ENCODE measurements at places on chromosomes 6 and 20.

DNA sequence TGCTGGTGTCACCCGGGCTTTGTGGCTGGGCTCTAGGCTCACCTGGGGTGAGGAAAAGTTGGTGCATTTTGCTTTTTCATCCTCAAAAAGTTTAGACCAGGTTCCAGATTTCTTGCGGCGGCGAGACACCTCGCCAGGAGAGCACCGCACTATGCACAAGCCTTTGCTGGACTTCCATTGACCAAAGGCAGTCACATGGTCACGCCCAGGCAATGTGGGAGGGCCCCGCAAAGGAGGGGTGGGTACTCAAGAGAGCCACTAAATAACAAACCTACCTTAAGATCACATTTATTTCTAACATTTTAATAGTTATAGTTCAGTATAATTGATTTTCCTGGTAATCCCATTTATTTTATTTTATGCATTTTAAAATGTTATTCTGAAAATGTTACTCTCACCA is 3.0 kb upstream of the KIF16B start:
- no peak for DNase-seq

GRCh38 chr6:135054226-135054568 is 425 bp downstream of the HBS1L start:
- DNase-seq = no peak

- no peak for DNase-seq
These were observed 359.4 kb downstream of the CD83 start for GRCh38 chr6:14476793-14477531.

DNA sequence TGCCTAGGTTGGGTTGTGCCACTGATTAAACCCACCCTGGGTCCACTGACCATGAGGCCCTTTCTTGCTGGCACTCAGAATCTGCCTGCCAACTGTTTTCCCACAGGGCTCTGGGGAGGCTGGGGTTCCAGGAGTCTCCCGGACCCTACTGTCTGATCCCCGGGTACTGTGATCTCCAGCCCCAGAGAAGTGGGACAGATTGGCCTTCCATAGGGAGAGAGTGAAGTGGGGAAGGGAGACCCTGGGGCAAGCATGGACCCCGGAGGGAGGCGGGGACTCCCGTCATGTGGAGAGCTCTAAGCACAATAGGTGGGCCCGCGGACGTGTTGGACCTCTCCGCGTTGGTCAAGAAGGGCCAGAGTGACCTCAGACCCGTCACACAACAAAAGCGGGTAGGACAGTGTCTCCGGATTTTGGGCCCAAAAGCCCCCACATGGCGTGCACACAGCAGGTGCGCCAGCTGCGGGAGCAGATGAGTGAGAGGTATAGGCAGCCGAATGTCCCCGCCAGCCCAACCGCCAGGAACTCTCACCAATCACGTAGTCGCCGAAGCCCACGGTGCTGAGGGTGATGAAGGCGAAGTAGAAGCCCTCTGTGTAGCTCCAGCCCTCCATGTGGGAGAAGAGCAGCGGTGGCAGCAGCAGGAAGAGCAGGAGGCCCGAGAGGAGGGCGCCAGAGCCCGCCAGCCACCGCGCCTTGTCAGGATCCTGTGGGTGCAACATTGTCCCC is 10.6 kb downstream of the KCNK17 start:
- DNase-seq = no peak

DNA sequence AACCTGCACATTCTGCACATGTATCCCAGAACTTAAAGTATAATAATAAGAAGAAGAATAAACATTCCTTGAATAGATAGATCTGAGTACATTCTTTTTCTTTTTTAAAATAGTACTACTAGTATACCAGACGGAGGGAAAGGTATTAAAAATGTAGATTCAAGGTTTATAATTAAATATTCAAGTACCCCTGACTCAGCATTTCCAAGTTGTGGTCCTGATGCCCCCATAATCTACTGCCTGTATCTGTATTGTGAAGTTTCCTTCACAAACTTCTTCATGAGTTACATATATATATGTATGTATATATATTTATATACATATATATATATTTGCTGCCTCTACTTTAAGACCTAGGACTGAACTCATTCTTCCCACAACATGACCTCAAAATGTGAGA is 14.0 kb downstream of the FRK start:
- no peak for DNase-seq

GRCh38 chr20:38306379-38306778 is 2.4 kb downstream of the BPI start:
- DNase-seq = no peak

DNA sequence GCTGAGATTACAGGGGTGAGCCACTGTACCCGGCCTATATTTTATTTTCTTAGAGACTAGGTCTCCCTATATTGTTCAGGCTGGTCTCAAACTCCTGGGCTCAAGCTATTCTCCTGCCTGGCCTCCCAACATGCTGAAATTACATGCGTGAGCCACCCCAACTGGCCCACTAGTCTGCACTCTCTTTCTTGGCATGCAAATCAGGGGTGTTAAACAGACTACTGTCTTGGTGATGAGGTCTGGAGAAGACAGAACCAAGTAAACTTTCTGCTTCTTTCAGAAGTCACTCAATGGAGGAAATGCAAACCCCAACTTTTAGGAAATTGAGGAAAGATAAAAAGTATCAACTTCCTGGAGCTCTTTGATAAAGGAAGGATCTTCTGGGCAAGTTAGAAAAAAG is 8.0 kb upstream of the TUBB2B start:
- DNase-seq = no peak

- no peak for DNase-seq
These were observed at the start of gene FOXC1 for GRCh38 chr6:1609648-1610496. Gene FOXC1 (plus strand): TSS chr6:1609915. CDS start chr6:1610446, 531 bp downstream.

DNA sequence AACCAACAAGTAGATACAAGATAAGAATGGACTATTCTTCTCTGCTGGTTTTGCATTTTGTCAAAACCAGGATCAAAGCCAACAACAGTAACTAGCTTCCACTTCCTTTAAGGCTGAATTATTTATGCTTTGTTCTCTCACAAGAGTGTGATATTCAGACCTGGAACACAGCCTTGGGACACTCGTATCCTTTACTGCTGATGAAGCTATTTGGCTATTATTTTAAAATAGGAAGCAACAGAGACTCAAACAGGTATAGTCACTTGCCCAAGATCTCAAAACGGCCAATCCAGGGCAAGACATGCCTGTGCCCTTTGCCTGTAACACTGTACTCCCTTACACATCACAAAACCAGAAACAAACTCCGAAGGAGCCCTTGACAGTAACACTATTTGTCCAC is 19.9 kb downstream of the SPTLC3 start:
- DNase-seq = no peak

GRCh38 chr6:25389471-25389870 is 110.3 kb downstream of the CARMIL1 start:
- DNase-seq = no peak

DNA sequence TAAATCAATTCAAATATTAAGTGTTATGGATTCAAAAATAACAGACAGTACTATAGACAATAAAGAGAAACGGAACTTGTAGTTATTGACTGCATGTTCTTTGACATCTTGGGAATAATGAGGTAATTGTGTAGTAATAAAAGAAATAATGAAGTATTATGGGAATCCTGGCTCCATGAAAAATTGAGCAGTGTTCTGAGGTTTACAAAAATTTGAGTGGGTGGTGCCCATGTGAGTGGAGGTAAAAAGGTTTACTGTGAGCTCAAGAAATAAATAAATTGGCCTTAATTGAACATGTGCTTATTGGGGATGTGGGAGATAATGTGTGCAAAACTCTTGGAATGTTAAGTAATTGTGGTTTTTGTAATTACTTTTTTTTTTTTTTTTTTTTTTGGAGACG is 1013.7 kb upstream of the GJE1 start:
- DNase-seq = no peak

DNA sequence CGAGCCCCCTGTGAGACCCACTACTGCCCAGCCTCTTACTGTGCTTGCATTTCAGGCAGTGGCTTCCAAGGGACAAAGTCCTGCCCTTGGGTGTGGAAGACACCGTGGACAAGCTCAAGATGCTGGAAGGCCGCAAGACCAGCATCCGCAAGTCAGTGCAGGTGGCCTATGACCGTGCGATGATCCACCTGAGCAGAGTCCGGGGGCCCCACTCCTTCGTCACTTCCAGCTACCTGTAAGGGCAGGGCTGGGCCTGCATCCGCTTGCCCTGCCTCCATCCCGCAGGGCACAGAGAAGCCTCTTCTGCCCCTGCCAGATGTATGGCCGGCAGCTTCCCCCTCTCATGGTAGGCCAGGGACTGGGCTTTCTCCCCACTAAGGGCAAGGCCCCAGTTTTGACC is 33.8 kb downstream of the BRPF3 start:
- no peak for DNase-seq

- DNase-seq = no peak
These were observed 133.8 kb downstream of the ARID1B start for GRCh38 chr6:156910938-156911337.

GRCh38 chr6:3410385-3411360 is 46.2 kb downstream of the SLC22A23 start:
- DNase-seq = peak; percentile 60

GRCh38 chr6:88006557-88006956 is 41.1 kb upstream of the SPACA1 start:
- DNase-seq = no peak

- no peak for DNase-seq
These were observed 548 bp downstream of the PROCR start for GRCh38 chr20:35172434-35172806.

- no peak for DNase-seq
These were observed 83.6 kb downstream of the PLEKHG1 start for GRCh38 chr6:150683320-150683719.

DNA sequence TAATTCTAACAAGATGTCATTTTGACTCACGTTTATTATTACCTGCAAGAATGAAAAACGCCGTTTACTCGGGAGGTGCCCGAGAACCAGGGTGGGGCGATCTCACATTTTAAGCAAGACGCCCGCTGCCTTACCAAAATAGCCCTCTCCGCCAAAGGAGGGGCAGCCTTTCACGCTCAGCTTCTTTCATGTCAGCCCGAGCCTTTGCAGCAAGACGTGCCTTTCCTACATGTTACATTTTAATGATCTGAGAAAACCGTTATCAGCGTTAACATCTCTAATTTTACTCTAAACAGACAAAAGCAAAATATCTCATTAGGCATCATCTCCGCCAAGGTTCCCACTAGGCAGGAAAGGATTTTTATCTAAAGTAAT is 2.0 kb downstream of the BACH2 start:
- no peak for DNase-seq

- DNase-seq = no peak
These were observed 23.2 kb downstream of the LAMA4 start for GRCh38 chr6:112231164-112231563.

GRCh38 chr20:45934046-45934585 is 367 bp upstream of the PCIF1 start:
- no peak for DNase-seq

DNA sequence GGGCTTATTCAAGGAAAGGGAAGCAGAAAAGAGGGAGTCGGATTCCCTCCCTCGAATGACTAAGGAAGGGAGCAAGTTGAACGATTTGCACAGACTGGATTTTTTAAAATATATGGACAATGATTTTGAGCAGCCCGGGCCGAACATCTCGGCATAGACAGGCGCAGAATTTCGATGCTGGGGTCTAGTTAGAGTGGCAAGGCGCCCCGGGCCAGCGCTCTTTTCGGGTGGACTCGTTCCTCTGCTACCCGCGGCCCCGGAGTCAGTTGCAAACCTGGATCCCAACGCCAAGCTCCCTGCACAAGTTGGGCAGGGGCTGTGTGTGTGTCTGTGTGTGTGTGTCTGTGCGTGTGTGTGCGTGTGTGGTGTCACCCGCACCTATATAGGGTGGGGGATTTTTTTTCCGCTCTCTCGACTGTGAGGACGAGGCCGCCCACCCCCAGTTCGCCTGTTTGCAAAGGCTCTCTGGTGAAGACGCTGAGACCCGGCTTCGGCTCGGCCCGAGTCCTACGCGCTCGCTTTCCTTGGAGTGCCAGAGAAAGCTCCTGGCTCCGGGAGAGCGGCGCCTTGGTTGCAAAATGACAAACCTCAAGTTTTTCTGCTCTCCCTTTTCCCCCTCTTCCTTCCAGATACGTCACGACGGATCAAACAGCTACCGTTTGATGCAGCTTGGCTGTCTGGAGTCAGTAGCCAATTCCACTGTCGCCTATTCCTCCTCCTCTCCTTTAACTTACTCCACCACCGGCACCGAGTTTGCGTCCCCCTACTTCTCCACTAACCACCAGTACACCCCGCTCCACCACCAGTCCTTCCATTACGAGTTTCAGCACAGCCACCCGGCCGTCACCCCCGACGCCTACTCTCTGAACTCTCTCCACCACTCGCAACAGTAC is 1.4 kb downstream of the TFAP2D start:
- no peak for DNase-seq

GRCh38 chr20:3783511-3784195 is 2.4 kb upstream of the SPEF1 start:
- no peak for DNase-seq

DNA sequence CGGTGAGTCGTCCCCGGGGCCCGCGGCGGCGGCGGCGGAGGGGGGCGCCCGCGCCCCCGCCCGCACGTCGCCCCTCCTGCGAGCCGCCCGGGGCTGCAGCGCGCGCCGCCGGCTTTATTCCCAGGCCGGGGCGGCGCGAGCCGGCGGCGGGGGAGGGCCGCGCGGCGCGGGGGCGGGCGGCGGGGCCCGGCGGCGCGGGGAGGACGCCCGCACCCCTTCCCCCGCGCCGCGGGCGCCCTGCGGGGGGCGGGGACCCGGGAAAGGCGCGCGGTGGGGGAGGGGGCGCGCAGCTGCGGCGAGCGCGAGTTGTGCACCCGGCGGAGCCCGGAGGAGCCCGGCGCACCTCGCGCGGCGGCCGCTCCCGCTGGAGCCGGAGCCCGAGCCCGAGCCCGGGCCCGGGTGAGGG is 646 bp downstream of the HMGA1 start:
- peak; percentile 44 for DNase-seq

GRCh38 chr6:139290787-139291311 is 949 bp downstream of the TXLNB start:
- DNase-seq = no peak

GRCh38 chr6:72365773-72366172 is 256.1 kb upstream of the KCNQ5 start:
- no peak for DNase-seq

DNA sequence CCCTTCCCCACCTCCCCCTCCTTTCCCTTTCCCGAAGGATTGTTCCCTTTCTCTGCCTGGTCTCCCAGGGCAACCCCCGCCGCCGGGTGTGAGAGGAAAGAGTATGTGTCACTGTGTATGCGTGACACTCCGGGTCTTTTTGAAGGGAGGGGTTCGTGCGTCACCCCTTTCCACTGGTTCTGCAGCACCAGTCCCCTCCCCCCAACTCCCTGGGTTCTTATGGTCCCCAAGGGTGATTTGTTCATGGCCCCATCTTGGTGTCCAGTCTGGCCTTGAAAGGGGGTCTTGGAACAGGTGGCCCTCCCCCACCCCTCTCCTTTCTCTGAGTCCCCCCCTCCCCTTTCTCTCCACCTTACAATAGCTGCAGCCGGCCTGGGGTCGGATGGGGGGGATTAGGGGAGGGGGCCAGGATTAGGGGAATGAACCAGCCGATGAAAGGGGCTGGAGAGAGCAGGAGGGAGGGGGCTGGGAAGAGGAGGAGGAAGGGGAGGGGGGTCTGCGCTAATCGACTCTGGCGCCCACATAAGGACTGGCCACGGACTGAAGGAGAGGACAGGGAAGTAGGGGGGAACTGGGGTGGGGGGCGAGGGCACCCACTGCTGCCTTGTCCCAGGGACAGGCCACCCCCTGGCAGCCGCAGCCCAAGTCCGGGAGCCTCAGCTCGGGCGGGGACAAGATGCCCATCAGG is 1.3 kb upstream of the RING1 start:
- no peak for DNase-seq
